ENCODE measurements at places on chromosomes 6 and 20.

GRCh38 chr20:64042054-64042781 is 6.2 kb downstream of the C20orf204 start:
- no peak for DNase-seq

GRCh38 chr20:47701612-47702011 is 83.7 kb downstream of the SULF2 start:
- DNase-seq: peak; percentile 64

GRCh38 chr20:44731657-44732056 is 14.0 kb upstream of the KCNK15 start:
- DNase-seq: no peak

DNA sequence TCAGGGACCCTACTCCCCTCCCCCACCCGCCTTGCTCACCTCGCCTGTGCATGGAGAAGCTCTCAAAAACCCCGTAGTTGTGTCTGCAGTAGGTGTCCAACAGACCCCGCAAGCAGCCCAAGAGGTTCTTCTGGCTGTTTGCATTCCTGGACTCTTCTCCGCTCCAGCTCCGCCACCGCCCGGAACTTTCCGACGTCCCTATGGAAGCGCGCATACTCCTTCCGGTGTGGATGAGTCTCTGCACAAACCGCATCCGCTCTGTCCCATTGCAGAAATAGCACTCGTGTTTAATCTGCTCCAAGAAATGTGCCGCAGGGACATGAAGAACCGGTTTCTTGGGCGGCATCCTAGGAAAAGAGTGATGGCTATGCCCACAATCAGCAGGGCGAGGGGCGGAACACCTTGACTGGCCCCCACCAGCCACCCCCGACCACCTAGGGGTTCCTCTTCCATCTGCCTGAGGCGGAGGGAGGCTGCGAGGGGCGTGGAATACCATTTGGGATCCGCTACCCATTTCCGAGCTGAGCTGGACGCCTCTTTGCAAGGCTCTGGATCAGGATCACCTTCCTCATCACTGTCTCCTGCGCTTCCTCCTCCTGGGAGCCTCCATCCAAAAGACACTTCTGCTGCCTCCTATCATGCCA is 20.2 kb downstream of the HLA-DRA start:
- DNase-seq: peak; percentile 10

- DNase-seq: no peak
Measured at GRCh38 chr6:11062715-11063114, 18.6 kb upstream of the ELOVL2 start.

DNA sequence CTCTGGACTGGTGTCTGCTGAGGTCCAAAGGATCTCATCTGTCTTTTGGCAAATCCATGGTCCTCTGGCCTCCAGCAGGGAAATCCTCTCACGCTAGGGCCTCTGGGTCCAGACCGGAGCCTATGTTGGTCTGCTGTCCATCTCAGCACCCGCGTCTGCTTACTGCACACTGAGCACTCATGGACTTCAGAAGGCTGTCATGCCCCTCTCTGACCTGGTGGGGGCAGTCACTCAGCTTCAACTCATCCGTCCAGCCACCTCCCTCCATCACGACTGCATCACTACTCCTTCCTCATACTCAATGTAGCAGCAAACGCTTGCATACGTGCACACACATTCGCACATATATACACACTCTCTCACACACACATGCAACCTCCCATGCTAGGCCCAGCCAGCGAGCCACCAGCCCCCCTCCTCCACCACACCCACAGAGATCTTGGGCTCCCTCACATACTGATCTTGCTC is 33.3 kb downstream of the GABRR2 start:
- DNase-seq: peak; percentile 15

DNA sequence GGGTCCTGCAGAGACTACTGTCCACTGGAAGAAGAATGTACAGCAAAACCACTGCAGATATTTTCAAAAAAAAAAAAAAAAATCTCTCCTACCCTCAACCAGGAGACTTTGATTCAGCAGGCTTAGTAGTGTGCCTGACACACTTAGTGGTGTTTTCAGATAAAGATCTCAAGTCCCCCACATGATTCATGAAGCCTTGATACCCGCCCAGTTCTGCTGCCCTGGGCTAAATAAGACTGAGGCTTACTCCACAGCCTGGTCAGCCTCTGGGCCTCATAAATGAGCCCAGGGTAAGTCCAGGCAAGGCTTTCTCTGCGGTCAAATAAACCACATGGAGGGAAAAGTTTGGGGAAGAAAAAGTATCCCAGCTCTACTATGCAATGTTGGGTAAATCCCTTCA is 222.1 kb upstream of the ARID1B start:
- no peak for DNase-seq

DNA sequence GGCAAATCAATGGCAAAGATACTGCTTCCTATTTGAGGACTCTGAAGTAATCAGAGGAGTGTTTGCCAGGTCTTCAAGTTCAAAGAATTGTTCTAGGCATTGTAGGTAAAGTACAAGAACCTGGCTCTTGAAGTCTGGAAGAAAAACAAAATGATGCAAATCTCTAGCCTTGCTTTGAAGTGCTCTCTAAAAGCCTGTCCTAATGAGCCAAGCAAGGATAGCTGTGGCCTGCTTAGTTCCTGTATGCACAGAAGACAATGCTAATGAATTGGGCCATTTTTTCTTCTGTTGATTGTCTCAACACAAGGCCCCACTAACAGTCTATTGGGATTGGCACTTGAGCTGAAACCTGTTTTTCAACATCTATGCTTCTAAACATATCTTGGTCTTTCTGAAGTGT is 165.0 kb upstream of the POU3F2 start:
- no peak for DNase-seq

DNA sequence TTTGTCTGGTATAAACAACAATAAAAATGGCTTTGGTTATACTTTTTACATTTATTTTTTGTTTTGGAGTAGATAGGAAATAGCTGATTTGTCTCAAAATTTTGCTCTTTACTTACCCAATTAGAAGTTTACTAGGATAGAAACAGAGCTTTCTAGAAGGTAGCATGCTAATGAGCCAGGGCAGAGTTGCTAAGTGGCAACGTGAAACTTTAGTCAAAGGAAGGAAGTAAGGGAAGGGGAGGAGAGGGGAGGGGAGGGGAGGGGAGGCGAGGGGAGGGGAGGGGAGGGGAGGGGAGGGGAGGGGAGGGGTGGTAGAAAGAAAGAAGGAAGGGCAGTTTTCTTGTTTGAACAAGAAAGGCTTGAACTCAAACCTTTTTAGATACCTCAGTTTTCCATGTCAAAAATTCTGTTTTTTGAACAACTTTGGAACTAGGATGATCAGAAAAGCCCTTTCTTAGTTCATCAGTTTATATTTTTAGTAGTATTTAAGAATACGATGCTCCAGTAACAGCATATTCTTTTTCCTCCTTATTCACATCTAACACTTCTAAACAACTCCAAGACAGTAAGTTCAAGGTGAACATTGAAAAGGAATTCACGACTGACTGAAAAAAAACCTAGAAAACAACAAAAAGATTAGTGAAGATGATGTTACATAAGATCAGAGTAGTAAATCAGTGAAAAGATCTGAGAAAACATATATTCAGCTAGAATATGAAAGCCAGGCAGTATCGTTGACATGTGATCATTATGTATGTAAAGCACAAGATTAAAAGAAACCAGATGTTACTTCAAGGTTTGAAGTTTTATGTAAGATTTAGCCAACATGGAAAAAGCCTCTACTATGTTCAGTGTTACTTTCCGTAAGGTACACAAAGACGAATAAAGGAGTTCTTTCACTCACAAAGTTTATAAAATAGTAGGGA is 263.4 kb downstream of the ARHGAP18 start:
- no peak for DNase-seq

- DNase-seq: no peak
Measured at GRCh38 chr20:64095927-64096326, 11.4 kb downstream of the NPBWR2 start.

DNA sequence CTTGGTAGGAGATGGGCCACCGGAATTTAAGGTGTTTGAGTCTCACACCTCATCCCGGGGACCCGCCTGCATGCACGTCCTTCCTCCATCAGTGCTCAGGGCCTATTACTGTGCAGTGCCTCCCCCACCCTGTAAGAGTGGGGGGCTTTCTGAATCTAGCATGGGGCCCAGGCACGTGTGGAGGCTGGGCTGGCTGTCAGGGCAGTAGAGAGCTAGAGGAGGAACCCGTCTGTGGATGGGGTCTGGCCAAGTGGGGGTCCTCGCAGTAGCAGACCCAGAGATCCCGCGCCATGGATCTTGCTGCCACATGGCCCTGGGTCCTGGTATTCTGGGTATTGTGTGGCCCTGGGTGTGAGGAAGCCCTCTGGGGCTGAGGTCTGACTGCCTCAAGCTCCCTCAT is 42.9 kb downstream of the SRC start:
- DNase-seq: no peak

GRCh38 chr20:10671919-10672623 is 1.7 kb downstream of the JAG1 start:
- peak; percentile 40 for DNase-seq

- peak; percentile 1 for DNase-seq
Measured at GRCh38 chr6:15715060-15715459, 52.2 kb upstream of the DTNBP1 start.

DNA sequence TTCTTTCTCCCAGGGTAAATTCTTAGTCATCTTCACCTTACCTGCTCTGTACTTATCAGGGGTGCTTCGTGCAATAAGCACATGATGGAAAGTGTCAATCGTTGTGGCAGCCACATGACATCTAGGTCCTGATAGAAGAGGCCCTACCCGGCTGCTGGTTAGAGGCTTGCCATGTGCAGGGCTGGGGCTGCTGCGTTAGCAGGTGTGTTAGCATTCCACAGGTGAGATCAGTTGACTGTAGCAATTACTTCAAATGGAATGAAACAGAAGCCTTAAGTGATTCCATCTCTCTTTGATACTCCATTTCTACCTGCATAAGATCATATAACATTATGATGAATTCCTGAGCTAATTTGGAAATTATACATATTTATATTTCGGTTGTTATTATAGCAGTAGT is 127.0 kb downstream of the UST start:
- no peak for DNase-seq

DNA sequence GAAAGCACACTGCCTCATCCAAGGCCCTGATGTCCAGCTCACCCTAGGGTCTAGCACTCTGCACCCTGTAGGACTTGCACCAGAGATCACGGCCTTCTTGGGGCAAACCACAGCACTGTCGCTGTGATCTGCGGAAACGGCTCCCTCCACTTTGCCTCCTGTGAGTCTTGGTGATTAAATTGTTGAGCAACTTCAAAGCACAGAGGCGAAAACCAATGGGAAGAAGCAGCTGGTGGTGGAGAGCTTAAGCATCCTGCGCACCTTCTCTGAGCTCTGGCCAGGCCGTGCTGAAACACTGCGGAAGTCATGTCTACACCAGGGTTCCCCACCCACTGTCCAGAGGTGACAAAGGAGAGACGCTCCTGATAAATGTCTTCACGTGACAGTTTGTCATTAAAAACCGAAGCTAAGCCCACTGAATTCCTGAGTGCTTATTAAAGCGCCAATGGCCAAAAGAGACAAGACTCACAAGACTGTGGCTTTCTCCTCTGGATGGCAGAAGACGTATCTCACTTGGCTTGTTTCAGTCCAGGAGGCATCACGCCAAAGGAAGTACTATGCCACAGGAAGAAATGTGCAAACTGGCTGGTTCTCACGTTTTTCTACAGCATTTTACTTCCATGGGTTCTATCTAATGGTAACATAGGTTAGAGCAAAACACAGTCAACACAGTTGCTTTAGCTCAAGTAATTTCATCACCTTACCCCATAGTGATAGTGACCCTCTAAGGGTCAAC is 3.1 kb downstream of the RAMACL start:
- DNase-seq: no peak

DNA sequence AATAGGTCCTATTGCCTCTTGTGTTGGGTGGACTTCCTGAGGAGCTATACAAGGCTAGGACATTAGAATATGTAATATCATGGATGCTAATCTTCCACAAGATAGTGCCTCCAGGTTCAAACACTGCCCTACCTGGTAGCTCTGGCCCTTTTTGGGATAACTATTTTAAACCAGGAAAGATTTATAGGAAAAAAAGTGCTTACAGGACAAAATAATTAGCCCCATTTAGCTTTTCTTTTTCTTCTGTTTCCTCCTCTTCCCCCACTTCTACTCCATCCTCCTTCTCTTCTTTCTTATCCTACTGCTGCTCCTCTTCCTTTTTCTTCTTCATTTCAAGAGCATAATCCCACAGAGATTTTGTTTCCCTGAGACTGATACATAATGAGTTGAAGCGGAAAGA is 967.4 kb downstream of the PHF3 start:
- no peak for DNase-seq

DNA sequence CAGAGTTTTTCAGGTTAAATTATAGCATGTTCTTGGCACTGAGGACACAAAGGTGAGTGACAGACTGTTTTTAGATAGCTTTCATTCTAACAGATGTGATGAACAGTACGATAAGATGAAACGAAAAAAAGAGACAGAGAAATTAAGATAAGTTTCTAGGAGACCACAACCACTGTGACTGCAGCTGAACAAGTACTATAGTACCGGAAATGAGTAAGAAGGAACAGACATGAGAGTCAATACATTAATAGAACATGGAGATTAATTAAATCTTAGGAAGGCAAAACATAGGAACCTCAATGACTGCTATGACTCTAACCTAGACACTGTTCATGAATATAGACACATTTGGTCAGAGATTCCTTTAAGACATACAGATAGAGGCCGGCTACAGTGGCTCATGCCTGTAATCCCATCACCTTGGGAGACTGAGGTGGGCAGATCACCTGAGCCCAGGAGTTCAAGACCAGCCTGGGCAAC is 40.2 kb downstream of the HBS1L start:
- DNase-seq: no peak

DNA sequence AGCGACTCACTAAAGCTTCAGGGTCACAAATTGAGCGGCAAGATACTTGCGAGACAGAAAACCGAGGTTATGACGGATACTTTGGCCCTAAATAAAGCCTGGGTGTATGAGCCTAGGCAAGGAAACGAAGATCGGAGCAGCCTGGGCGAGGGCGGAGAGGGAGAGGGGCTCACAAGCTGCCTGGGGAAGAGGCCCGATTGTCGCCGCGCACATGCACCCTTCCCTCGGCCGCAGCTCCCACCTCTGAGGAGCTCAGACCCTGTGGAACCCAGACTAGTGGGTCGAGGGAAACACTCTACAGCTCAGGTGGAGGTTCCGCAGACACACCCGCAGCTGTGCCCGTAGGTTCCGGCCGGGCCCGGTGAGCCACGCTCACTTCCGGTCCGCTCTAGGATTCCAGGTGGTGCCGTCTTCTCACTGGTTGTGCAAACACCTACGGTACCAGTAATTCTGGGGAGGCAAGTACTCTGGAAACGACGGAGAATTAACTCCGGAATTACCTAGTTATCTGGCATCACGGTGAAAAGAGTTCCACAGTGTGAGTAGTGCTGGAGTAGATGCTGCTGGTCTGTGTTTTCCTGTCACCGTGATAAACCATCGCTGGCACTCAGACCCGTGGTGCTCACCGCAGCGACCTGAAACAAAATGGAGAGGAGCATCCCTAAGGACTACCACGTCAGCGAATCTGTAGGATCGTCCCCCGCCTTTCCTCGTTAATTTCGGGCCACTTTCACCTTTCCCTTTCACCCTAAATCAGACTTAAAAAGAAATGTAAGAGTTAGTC is 61.5 kb downstream of the GPX5 start:
- DNase-seq: no peak

- no peak for DNase-seq
Measured at GRCh38 chr6:124993327-124993726, 31.1 kb downstream of the RNF217 start.

- no peak for DNase-seq
Measured at GRCh38 chr20:1619861-1620444, at the start of gene SIRPB1. Gene SIRPB1 (minus strand): TSS chr20:1620009. CDS start chr20:1619944, 65 bp downstream.

GRCh38 chr6:136791296-136792094 is 782 bp downstream of the MAP3K5 start:
- DNase-seq: peak; percentile 48

Measured in AG10803 (cell line).